ENCODE measurements at places on chromosomes 4 and X.

- no peak for DNase-seq
Observed at GRCh38 chr4:74004668-74005067, 6.2 kb upstream of the CXCL5 start.

DNA sequence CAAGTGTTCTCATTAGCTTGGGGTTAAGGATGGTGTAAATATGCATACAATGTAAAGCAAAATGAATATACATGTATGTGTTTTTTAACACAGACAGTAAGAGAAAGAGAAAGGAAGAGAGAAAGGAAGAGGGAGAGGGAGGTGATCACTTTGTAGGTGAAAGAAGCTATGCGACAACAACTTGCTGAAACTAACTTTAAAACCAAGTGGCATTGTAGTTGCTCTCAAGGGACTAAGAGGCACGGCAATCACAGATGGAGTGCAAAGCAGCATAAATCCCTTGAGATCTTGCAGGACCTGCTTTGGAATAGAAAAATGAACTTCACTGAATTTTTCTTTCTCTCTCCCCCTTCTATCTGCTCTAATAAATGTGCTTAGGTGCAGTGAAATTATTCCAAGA, 1665.0 kb upstream of the TENM3 start:
- DNase-seq: no peak

GRCh38 chrX:114932550-114932949, 84.9 kb downstream of the IL13RA2 start:
- DNase-seq: no peak

- DNase-seq: no peak
Observed at GRCh38 chr4:151553874-151554273, 144.9 kb downstream of the FHIP1A start.
